ENCODE measurements at places on chromosomes 2 and 18.

DNA sequence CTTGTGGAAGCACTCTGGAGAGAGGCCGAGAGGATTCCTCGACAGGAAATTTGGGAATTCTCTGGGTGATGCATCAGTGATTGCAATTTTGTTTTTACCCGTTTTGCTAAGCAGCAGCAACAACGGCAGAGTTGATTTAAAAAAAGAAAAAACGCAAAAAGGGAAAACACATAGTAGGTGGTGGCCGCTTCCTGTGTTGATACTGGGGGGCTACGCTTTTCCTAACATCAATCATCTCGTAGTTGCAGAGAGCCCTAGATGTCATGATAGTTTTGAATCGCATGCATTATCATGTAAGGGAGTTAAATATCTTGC is 271 bp upstream of the RBM43 start:
- DNase-seq: no peak

DNA sequence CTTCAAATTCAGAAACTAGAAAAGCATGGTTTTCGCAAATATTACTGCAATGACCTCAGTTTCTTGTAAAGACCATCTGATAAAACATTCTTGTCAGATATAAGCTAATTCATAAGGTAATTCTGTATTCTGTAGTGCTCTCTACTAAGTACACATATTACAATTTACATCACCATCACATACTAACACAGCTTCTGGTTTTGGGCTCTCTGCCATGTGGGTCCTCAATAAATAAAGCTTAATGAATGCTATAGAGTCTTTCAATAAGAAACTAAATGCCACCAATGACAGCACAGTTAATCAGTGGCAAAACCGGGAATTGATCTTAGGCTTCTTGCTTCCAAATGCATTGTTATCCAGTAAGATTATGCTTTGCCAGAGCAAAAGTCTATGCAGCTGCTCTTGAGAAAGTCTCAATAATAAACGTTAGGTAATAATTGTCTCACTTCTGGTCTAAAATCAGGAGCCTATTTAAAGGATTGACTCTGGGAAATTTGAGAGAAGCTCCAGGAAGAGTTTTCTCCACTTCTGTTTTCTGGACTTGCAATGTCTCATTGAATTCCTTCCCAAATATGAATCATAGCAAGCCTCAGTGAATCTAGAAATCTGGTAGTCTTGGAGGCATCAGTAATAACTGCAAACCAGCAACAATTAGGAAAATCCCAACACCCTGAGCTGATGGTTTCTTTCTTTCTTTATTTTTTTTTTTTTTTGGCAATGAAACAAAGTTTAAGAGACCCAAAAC is 67.9 kb upstream of the RAPGEF4 start:
- DNase-seq: no peak

DNA sequence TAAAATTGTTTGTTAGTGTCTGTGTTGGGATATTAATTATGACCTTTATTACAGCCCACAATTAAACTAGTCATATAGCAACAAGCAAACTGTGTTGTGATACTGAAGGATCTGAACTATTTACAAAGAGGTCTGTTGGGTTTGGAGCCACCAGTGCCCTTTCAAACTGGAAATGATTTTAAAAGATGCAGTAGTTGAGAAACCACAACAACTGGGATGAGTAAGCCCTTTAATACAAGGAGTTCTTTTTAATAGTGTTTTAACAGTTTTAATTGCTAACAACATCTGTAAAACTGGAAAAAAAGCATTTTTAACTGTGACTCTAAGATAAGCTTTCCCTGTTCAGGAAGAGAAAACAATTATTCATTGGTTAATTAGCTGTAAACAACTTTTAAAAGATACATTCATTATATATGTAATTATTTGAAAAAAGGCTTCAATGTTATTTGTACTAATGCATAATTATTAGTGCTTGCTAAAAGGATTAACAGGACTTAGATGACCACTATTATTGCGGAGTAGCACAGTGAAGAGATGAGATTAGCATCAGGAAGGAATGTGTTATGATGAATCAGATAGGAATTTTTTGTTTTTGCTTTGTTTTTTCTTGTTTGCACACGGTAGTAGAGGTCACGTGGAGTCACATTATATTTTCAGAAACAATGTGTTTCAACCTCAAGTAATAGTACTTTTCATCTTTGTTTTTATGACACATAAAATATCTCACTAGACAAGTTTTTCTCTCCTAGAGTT is 392.7 kb upstream of the FANCL start:
- DNase-seq: no peak

DNA sequence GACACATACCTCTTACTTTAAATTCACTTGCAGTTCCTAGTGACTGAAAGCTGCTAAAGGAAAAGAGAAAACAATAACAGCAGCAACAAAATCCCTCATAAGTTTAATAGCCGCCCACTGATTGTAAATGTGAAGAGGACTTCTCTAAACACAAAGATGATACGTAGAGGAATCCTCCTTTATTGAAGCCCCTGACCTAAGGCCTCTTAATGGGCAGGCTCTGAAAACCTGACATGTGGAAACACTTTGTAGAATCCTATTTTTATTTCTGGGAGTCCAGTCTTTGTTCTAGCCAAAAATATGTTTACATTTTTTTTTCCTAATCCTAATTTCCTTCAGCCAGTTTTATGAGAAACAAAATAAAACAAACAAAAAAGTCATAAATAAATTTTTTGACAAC is 1277.7 kb upstream of the CELF4 start:
- DNase-seq: no peak

- no peak for DNase-seq
These were observed 2.3 kb downstream of the PKDCC start for GRCh38 chr2:42050010-42050702.

GRCh38 chr2:101942851-101943250 is 48.9 kb upstream of the IL1R2 start:
- no peak for DNase-seq

DNA sequence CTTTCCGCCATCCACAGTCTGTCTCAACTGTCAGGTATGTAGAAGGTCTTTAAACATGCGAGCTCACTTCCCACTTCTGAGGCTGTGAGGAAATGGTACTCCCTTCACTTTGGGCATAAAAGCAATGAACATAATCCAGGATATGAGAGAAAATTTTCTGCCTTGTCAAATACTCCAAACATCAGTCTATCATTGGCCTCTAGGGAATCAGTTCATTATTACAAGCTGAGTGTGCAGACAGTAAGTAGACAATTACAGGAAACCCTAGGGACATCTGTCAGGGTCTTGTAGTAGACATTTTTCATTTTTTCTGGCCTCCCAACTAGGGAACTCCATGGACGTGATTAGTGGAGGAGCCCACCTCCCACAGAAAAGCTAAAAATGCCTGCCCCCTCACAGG is 13.6 kb upstream of the APCDD1 start:
- no peak for DNase-seq

DNA sequence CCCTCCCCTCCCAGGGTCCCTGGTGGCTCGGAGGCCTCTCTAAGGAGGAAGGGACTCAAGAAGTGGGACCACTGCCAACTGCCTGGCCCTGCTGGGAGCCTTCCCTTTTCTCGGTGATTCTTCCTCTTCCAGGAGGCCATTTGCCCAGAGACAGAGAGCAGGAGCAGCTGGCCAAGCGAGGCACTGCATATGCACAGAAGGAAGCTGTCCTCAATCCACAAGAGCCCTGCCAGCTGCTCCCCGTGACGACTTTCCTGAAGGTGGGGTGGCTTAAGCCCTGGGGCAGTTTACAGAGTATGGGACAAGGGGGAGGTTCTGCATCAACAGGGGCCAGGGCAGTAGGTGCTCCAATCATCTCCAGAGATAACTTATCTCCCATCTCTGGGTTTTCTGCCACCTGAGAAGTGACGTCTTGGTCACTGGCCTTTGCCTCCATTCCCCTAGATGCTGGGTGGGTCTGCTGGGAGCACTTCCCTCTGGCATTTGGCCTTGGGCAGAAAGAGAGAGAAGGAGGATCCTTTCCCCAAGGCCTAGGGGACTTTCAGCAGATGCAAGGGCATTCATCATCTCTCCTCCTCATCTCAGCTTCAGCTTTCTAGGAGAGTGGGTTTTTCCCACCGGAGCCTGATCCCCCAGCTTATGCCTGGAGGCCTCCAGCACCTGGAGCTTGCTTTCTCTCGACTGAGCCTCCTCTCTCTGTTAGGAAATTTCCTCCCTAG is 28.5 kb downstream of the CIB4 start:
- DNase-seq: no peak

GRCh38 chr2:113979191-113980128 is 89.6 kb downstream of the ACTR3 start:
- DNase-seq: no peak

DNA sequence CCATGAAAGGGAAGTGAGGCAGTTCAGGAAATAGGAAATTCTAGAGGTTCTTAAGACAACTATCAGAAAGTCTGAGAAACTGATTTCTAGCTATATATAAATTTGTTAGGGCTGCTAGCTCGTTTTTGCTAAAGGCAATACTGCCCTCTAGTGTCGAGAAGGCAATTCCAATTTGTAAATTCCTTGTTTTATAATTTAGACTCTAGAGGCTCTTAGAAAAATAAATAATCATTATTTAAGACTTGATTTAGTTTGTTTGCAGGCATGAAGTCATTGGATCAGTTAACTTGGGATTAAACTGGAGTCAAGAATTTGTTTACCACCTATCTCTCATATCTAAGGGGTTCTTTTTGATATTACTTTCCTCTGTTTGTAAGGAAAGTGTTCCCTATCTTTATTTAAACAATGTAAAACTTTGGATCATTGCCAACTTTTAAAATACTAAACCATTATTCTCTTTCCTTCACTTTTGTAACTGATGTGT is 66.2 kb downstream of the ACVR2A start:
- DNase-seq: no peak

DNA sequence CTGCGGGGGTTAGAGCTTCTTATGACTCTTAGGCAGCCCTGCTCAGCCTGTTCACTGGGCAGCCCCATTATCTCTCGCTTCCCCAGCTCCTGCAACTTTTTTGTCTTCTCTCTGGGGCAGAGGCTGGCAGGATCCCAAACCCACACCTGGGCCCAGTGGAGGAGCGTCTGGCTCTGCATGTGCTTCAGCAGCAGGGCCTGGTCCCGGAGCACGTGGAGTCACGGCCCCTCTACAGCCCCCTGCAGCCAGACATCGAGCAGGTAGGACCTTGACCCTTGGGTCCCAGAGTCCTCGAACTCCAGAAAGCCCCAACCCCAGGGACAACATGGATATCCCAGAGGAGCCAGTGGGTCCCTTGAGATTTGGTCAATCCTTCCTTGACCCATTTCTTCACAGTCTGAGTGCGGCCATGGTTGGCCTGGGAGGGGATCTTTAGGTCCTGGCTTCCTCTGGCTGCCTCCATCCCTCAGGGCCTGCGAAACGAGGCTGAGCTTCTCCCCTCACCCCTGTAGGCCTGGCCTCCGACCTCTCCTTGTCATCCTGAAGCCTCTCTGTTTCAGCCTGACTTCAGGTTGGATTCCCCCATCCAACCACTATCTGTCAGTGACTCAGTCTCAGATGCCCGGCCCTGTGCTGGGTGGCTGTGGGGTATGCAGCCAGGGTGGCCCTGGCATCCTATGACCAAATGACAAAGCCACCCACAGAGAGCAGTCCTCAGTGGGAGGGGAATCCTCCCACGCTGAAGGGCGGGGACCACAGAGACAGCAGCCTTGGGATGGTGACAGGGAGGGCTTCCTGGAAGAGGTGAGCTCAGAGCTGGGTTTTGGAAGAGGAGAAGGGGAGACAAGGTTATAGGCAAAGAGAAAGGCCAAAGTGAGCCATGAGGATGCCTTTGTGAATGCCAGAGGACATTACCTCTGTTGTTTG is 214.2 kb downstream of the DYSF start:
- DNase-seq: no peak

- no peak for DNase-seq
These were observed 76.7 kb downstream of the MRPS9 start for GRCh38 chr2:105114551-105114950.

DNA sequence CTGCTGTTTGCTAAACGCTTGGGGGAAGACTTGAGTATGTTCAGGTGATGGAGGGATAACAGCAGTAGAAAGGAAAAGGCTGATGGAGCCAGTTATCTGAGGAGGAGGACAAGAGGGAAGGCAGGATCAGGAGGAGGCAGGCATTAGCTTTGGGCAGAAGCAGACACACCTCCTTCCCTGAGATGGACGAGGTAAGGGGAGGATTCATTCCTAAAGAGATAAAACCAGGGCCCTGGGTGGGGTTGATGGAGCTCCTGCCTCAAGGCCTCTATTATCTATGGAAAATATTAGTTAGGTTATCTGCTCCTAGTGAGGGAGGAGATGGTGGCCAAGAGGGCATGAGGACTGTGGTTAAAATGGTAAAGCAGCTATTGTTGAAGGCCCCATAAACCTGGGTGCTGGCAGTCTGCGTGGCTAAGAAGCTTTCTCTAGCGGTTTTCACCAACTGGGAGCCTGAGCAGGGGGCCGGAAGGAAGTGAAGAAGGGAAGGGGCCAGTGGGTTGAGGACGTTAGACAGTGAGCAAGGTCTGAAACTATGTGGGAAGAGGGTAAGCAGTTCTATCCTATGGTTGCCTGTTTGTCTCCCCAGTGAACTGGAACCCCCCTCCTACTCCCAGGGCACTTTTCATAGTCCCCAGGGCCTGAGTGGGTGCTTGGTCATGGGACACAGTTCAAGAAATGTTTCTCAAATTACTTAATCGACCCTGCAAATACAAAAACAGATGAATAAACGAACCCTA is 56.6 kb upstream of the HK2 start:
- DNase-seq: no peak

DNA sequence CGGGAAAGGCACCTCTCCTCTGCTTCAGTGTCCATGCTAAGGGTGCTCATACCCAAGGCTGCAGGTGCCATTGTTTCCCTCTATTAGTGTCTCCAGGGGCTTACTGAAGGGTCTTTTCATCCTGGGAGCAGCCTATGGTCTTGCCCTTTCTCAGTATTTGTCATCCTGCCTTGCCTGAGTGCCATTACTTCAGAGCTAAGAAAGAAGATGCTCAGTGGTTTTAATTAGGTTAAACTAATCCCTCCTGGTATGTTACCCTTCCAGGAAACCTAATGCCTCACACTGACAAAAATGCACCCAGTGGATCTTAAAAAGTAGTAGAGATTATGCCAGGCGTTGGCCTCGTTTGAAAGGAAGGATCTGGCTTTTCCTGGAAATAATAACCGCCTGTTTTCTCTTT is 151.4 kb downstream of the LRRTM1 start:
- DNase-seq: no peak

DNA sequence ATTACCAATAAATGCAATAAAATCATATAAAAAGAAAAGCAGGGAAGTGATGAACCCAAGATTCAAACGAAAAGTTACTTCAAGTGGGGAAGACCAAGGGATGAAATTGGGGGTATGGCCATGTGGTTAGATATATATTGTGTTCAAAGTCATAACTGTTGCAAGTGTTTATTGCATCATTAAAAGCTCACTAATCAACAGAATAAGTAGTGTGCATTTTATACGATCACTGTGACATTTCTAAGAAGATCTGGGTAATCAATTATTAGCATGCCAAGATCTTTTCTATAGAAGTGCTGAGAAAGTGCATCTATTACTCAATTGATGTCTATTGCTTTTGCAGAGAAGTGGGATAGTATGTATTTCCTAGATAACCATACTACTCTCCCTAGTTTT is 52.9 kb downstream of the VSNL1 start:
- DNase-seq: no peak

DNA sequence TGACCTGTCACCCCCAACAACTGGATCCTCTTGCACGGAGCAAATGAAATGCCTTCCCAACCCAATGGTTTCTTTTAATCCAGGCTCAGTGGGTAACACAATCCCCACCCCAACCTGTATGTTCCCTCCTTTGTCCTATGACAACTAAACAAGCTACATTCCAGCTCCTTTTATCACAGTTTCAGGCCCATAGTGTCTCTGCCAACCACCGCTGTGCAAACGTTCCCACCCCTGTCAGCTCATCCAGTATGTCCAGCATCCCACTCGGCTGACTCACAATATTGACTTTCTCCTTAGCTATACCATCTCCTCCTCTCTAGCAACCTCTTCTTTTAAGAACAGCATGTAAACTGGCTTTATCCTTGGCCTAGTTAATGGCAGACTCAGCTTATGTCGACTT is 117.9 kb upstream of the PPP1CB start:
- DNase-seq: no peak
